Osteoblast (primary cell): ENCODE measurements at places on chromosomes 6 and 20.

DNA sequence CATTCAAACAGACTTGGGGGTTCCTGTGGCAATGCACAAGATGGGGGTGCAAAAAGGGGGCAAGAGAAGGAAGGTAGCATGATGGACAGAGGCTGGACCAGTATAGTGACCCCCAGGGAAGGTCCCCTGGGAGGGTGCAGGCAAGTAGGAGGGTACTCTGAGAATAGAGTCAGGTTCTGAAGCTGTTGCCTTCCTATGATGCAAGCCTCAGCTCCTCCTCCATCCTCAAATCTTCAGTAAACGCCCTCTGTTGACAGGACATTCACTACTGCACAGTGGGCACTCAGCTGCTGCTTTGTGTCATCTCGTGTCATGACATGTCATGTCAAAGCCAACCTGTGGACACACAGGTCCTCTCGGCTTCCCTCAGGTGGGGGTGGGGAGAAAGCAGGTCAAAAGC lies 5.8 kb upstream of the SDCBP2 start:
- H3K27ac ChIP-seq, result no peak overlapping the region
- DNase-seq, result peak; percentile 14
- H3K4me3 ChIP-seq, result no peak overlapping the region
- peaks cover 9% of the 10 kb centered on the region for H3K36me3 ChIP-seq

- H3K4me3 ChIP-seq, result no peak overlapping the region
- no peaks in the 10 kb centered on the region for H3K36me3 ChIP-seq
- no peaks in the 10 kb centered on the region for H3K27me3 ChIP-seq
- no peak overlapping the region for H3K27ac ChIP-seq
These were observed 969.2 kb upstream of the SLC35B3 start for GRCh38 chr6:9404351-9405146.

GRCh38 chr6:168209420-168209819 lies 110.2 kb downstream of the DACT2 start:
- H3K4me3 ChIP-seq, result no peak overlapping the region
- DNase-seq, result no peak
- no peak overlapping the region for H3K27ac ChIP-seq
- no peaks in the 10 kb centered on the region for H3K27me3 ChIP-seq
- no peaks in the 10 kb centered on the region for H3K4me1 ChIP-seq

GRCh38 chr6:90397929-90398674 lies 101.5 kb upstream of the BACH2 start:
- H3K4me3 ChIP-seq, result no peak overlapping the region
- peaks cover 67% of the 10 kb centered on the region for H3K27me3 ChIP-seq
- no peak overlapping the region for H3K27ac ChIP-seq
- H3K36me3 ChIP-seq, result no peaks in the 10 kb centered on the region
- no peak for DNase-seq

GRCh38 chr6:89321131-89321970 lies 6.3 kb upstream of the GABRR2 start:
- no peaks in the 10 kb centered on the region for H3K27me3 ChIP-seq
- H3K27ac ChIP-seq, result no peak overlapping the region
- no peaks in the 10 kb centered on the region for H3K4me1 ChIP-seq

- no peaks in the 10 kb centered on the region for H3K4me1 ChIP-seq
- no peaks in the 10 kb centered on the region for H3K27me3 ChIP-seq
- no peaks in the 10 kb centered on the region for H3K36me3 ChIP-seq
- no peak for DNase-seq
- no peak overlapping the region for H3K4me3 ChIP-seq
These were observed 439.1 kb upstream of the NOX3 start for GRCh38 chr6:155894758-155895157.

GRCh38 chr6:42690151-42690702 lies 32.2 kb downstream of the PRPH2 start:
- peak; percentile 49 for DNase-seq
- peaks cover 49% of the 10 kb centered on the region for H3K36me3 ChIP-seq
- no peak overlapping the region for H3K4me3 ChIP-seq
- H3K27ac ChIP-seq, result peak overlapping the region; percentile 20

GRCh38 chr6:108142240-108142639 lies 23.6 kb upstream of the NR2E1 start:
- H3K27ac ChIP-seq, result no peak overlapping the region
- no peak overlapping the region for H3K4me3 ChIP-seq
- H3K36me3 ChIP-seq, result no peaks in the 10 kb centered on the region

GRCh38 chr6:33428224-33428965 lies 8.5 kb downstream of the SYNGAP1 start:
- peak; percentile 97 for DNase-seq
- H3K36me3 ChIP-seq, result peaks cover 13% of the 10 kb centered on the region
- peaks cover 36% of the 10 kb centered on the region for H3K4me1 ChIP-seq
- H3K27me3 ChIP-seq, result no peaks in the 10 kb centered on the region
- peak overlapping the region; percentile 79 for H3K4me3 ChIP-seq
- no peak overlapping the region for H3K27ac ChIP-seq

DNA sequence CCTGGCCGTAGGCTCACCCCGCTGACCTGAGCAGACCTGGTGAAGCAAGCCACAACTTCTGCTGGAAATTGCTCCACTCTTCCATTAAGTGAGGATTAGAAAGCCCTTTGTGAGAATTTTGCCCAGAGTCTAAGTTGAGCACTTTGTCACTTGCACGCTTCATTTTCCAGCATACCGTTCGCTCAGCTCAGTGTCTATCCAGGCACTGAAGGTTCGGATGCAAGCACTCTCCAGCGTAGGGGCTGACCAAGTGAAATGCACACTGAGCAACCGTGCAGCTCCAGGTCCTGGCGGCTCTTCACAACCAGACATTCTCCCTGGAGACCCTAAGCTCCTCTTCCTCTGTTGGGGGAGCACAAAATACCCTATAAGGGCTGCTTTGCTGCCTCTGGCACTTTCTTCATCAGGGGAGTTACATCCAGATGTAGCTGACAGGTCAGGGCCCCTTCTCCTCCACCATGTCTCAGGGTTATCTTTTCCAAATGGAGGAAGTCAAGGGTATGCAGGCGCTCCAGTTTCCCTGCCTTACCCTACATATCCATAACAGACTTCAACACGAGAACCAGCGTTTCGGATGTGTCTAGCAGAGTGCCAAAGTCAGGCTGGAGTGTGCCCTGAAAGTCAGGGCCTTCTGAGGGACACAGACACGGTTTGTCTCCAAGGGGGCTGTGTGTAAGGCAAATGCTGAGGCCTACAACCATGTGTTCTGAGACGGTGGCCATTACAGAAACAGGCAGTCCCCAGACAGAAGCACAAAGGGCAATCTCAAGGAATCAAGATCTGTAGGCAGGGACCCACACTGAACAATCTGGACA lies 146.7 kb upstream of the AFDN start:
- DNase-seq, result no peak
- H3K4me3 ChIP-seq, result no peak overlapping the region
- no peaks in the 10 kb centered on the region for H3K4me1 ChIP-seq
- H3K36me3 ChIP-seq, result no peaks in the 10 kb centered on the region

DNA sequence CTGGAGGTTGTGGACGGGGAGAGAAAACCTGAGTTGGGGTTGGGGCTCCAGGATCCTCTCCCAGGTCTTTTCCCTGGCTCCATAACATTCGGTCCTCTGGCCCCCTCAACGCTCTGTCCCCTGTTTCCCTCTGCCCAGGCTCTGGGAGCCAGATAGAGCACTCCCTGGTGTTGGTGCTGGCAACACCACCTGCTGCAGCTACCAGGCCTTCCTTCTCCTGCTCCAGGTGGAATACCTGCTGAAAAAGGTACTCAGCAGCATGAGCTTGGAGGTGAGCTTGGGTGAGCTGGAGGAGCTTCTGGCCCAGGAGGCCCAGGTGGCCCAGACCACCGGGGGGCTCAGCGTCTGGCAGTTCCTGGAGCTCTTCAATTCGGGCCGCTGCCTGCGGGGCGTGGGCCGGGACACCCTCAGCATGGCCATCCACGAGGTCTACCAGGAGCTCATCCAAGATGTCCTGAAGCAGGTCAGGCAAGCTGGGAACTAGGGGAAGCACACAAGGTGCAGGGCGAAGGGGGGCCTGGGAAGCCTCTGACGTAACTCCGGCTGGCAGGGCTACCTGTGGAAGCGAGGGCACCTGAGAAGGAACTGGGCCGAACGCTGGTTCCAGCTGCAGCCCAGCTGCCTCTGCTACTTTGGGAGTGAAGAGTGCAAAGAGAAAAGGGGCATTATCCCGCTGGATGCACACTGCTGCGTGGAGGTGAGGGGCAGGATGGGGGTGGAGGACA lies 14.6 kb downstream of the DEF6 start:
- no peak overlapping the region for H3K4me3 ChIP-seq
- DNase-seq, result peak; percentile 52
- no peak overlapping the region for H3K27ac ChIP-seq
- peaks cover 7% of the 10 kb centered on the region for H3K27me3 ChIP-seq
- H3K36me3 ChIP-seq, result no peaks in the 10 kb centered on the region
- no peaks in the 10 kb centered on the region for H3K4me1 ChIP-seq

DNA sequence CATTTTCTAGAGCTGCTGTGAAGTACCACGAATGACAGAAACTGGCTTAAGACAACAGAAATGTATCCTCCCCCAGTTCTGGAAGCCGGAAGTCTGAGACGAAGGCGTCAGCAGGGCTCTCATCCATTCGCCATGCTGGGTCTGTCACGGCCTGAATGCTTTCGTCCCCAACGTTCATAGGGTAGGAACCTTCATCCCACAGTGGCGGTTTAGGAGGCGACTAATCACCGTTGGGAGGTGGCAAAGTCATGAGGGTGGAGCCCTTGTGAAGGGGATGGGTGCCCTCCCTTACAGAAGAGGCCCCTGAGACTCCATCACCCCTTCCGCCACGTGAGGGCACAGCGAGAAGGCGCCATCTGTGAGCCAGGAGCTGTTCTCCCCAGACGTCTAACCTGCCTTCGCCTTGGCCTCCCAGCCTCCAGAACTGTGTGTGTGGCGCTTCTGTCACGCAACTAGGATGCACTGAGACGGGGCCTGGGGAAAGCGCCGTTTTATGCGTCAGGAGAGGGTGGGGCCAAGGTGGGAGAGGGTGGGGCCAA lies 250.3 kb downstream of the TTLL2 start:
- no peaks in the 10 kb centered on the region for H3K4me1 ChIP-seq
- H3K27ac ChIP-seq, result no peak overlapping the region

GRCh38 chr6:55033016-55033546 lies 141.2 kb upstream of the HCRTR2 start:
- DNase-seq, result peak; percentile 34
- no peak overlapping the region for H3K27ac ChIP-seq
- no peaks in the 10 kb centered on the region for H3K4me1 ChIP-seq
- no peaks in the 10 kb centered on the region for H3K27me3 ChIP-seq

- H3K27ac ChIP-seq, result no peak overlapping the region
- peaks cover 10% of the 10 kb centered on the region for H3K4me1 ChIP-seq
- peaks cover 16% of the 10 kb centered on the region for H3K36me3 ChIP-seq
- DNase-seq, result peak; percentile 82
- H3K27me3 ChIP-seq, result no peaks in the 10 kb centered on the region
These were observed 29.4 kb downstream of the LRP11 start for GRCh38 chr6:149834513-149835481.

GRCh38 chr6:4853782-4854511 lies 77.7 kb downstream of the CDYL start:
- no peaks in the 10 kb centered on the region for H3K27me3 ChIP-seq
- no peak overlapping the region for H3K27ac ChIP-seq
- H3K4me3 ChIP-seq, result no peak overlapping the region
- no peaks in the 10 kb centered on the region for H3K36me3 ChIP-seq
- H3K4me1 ChIP-seq, result peaks cover 6% of the 10 kb centered on the region

DNA sequence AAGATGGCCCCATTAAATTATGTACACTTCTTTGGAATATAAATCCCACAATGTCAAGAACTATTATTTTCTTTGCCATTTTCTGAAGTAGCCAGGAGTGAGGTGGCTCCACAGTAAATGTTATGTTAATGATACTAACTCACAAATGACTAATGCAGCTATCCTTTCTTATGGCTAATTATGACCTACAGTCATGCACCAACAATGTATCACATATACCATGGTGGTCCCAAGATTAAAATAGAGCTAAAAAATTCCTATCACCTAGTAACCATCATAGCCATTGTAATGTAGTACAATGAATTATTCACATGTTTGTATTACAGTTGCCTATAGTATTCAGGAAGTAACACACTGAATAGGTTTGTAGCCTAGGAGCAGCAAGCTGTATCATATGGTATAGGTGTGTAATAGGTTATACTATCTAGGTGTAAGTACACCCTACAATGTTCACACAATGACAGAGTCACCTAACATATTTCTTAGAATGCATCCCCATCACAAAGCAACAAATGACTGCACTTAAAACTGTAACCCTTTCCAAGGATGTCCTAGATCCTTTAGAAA lies 15.3 kb downstream of the ECHDC1 start:
- H3K27ac ChIP-seq, result peak overlapping the region; percentile 42
- H3K4me1 ChIP-seq, result peaks cover 16% of the 10 kb centered on the region
- no peak for DNase-seq
- H3K27me3 ChIP-seq, result no peaks in the 10 kb centered on the region
- H3K36me3 ChIP-seq, result peaks cover 19% of the 10 kb centered on the region
- no peak overlapping the region for H3K4me3 ChIP-seq

- H3K4me1 ChIP-seq, result no peaks in the 10 kb centered on the region
- H3K36me3 ChIP-seq, result no peaks in the 10 kb centered on the region
- no peak overlapping the region for H3K27ac ChIP-seq
- no peak overlapping the region for H3K4me3 ChIP-seq
- DNase-seq, result no peak
These were observed 54.6 kb downstream of the GMPR start for GRCh38 chr6:16292942-16293341.

GRCh38 chr6:31734821-31735406 lies 1.4 kb downstream of the CLIC1 start:
- peak; percentile 94 for DNase-seq
- no peaks in the 10 kb centered on the region for H3K27me3 ChIP-seq
- H3K4me1 ChIP-seq, result peaks cover 48% of the 10 kb centered on the region
- peak overlapping the region; percentile 89 for H3K4me3 ChIP-seq

GRCh38 chr6:45003387-45003786 lies 324.7 kb upstream of the RUNX2 start:
- H3K27me3 ChIP-seq, result no peaks in the 10 kb centered on the region
- no peak overlapping the region for H3K4me3 ChIP-seq
- no peaks in the 10 kb centered on the region for H3K36me3 ChIP-seq
- H3K27ac ChIP-seq, result no peak overlapping the region
- no peaks in the 10 kb centered on the region for H3K4me1 ChIP-seq
- DNase-seq, result peak; percentile 17

DNA sequence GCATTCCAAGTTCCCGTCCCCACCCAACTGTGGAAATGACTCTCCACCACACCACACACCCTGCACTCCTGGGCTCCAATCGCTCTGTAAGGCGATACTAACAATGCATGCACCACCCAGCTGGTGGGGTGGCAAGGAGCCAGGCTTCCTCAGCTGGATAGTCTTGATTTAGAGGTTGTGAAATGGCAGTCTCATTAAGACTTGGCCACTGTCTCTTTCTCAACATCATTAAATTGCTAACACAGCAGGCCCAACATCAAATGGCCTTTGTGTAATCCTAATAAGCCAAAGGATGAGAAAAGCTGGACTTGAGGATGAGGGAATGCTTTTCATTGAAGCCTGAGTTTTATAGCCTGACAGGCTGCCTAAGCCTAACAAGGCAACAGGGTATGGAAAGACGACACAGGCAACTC lies 223.7 kb downstream of the GMDS start:
- no peak overlapping the region for H3K27ac ChIP-seq
- no peak overlapping the region for H3K4me3 ChIP-seq
- H3K27me3 ChIP-seq, result no peaks in the 10 kb centered on the region
- peaks cover 12% of the 10 kb centered on the region for H3K4me1 ChIP-seq
